ENCODE measurements at places on chromosomes 16 and 17.

GRCh38 chr17:44601973-44602372, 44.7 kb downstream of the FZD2 start:
- no peak for DNase-seq

GRCh38 chr17:17830740-17831207, 6.0 kb downstream of the SREBF1 start:
- no peak for DNase-seq

GRCh38 chr16:2716948-2717347, 3.1 kb downstream of the PRSS27 start:
- DNase-seq = no peak

- DNase-seq = no peak
Measured at GRCh38 chr17:39928858-39929645, 1.5 kb downstream of the LRRC3C start.

DNA sequence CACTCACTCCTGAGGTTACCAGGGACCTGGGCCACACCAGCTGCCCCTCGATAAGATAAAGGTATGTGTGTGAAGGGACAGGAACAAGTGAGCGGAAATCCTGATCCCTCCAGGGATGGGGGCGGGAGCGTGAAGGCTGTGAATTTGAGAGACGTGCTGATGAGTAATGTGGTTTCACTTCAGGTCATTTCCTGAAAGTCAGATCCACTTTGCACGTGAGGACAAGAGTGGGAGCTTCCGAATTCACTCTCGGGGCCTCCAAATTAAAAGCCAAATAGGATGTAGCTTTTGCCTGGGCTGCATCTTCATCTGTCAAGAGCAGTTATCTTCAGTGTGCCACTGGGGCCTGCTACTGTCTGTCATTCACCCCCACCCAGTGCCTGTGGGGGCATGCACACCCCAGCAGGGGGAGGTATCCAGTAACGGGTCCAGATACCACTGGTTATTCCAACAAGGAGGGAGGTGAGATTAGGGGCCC, 87.4 kb upstream of the LHX1 start:
- DNase-seq = peak; percentile 30

- DNase-seq = no peak
Measured at GRCh38 chr17:39194089-39194984, 3.1 kb downstream of the CACNB1 start.

- no peak for DNase-seq
Measured at GRCh38 chr16:56332464-56333079, 92.8 kb downstream of the AMFR start.

Measured in GM18507 (cell line).